Esophagus mucosa (tissue), 1 donor: ENCODE measurements at places on chromosomes 6 and 20.

DNA sequence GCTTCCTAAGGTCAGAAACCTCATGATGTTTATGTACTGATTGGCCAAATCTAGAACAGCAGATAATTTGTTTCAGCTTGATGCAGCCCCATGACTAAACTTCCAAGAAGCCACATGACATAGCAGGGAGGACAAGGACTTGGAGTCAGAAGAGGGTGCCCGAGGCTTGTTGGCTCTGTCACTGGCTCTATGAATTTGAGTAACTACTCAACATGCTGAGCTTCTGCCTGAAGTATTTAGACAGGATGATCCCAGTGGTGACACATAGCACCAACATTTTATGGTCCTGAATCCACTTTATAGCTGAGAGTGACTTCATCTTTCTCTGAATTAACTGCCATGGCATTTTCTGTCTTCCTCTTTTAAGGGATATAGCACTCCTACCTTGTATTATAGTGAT lies 13.5 kb upstream of the TBX18 start:
- no peak for ATAC-seq

DNA sequence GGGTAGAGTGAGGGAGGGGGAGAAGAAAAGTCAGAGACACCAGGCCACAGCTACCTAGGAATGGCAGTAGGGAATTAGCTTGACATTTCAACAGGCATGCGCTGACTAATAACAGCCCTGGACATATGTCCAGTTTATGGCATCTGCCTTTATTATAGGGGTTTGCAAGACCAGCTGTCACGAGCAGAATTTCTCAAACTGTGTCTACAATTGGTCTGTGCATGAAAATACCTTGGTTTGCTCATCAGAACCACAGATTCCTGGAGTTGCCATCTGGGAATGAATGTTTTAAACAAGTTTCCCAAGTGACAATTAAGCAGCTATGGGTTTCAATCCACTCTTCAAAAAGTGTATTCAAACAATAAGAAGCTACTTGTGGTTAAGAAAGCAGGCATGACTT lies 110.3 kb upstream of the ENPP5 start:
- no peak for ATAC-seq

- no peak for ATAC-seq
Measured at GRCh38 chr6:21823371-21823770, 229.8 kb downstream of the SOX4 start.

DNA sequence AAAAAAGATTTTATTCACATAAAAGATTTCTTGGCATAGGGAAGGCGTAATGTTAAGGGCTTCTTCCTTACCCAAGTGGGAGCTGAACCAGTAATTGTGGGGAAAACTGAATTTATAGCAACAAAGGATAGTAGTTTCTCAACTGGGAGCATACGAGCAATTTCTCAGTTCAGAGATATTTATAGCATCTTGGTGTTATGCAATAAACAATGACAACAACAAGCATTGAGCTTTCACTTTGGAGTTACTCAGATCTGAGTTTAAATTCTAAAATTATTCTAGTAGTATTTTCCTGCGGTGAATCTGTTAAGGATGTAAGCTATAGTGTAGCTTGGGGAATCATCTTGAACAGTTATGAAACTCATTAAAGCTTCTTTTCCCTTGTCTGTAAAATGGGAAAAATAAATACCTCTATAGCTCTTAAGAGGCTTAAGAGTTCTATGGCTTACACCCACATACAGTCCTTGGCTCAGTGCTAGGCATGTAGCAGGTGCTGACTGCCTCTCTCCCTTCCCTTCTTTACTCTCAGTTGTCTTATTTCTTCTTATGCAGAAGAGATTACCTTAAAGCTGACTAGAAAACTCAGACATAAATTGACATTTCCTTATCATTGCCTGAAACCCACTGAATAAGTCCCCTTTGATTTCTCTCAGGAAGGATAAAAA lies 58.8 kb downstream of the SAMD5 start:
- no peak for ATAC-seq

- ATAC-seq, result no peak
Measured at GRCh38 chr6:14658886-14659561, 541.5 kb downstream of the CD83 start.

DNA sequence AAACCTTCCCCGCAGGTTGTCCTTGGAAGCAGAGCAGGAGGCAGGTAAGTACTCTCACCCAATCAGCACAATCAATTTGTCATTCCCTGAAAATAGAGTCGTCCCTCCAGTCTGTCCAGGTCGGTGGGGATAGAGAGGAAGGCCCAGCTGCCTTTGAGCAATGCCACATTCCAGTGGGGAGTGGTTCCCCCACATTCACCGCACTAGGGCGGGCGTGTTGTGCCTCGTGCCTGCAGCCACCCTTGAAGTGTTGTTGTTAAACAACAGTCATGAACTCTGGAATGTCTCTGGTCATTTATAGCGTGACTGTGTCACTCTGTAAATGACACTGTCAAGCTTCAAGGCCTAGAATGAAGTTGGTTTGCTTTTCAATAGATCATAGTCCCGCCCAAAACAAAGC lies 33.4 kb downstream of the PRDM1 start:
- ATAC-seq, result peak; percentile 97

DNA sequence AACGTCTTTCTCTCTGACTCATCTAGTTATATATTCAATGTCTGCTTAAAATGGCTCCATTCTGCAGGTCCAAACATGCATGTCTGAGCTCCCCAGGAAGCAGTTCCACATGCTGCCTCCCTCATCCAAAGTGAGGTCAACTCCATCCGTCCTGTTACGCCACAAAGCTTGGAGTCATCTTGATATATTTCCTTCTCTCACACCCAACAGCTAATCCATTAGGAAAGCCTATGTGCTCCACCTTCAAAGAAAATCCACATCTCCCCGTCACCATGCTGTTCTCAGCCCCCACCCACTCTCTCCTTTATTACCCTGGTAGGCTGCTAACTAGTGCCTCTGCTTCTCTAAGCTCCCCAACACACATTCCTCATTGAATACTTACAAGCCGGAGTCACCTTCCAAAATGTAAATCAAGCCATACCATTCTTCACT lies 130.2 kb upstream of the SYNDIG1 start:
- ATAC-seq, result peak; percentile 96

GRCh38 chr6:15310680-15311079 lies 64.8 kb downstream of the JARID2 start:
- no peak for ATAC-seq
